LHCN-M2 (cell line): ENCODE measurements at places on chromosomes 1 and 21. TPM values are rescaled to one million over a fixed set of nuclear protein-coding genes. Genes with fewer than 3 reads are reported as not detected.
A peak's percentile ranks its signal among the peaks of the same experiment; 100 is the strongest.

Gene SAMSN1
- not detected in 2 replicates for total RNA-seq

- peak; percentile 51 for DNase-seq
Measured at GRCh38 chr1:159882527-159882862, 17.5 kb downstream of the CFAP45 start.

Gene MARCKSL1
- total RNA-seq = 94.7 and 107 TPM in 2 replicates

Gene SLC6A9
- 0.06 and 0.40 TPM in 2 replicates for total RNA-seq

Gene GNG5
- 54.9 and 70.8 TPM in 2 replicates for total RNA-seq

Gene BTG2
- 19.0 and 30.4 TPM in 2 replicates for total RNA-seq

DNA sequence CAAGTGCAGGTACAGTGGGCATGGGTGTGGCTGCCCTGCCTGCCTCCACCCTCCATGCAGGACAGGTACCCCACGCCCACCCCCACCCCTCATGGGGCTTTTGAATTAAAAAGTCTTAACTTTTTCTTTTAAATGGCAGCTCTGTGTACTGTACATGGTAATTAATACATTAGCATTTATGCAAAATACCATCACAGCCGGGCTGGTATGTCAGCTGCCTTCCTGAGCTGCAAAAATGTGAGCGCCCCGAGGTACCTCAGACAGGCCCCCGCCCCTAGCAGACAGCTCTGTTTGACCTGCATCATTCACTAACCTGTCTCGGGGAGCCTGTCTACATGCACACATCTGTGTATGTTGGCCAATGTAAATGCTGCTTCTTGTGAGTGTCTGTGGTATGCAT, 42.2 kb upstream of the POU3F1 start:
- no peak for DNase-seq

DNA sequence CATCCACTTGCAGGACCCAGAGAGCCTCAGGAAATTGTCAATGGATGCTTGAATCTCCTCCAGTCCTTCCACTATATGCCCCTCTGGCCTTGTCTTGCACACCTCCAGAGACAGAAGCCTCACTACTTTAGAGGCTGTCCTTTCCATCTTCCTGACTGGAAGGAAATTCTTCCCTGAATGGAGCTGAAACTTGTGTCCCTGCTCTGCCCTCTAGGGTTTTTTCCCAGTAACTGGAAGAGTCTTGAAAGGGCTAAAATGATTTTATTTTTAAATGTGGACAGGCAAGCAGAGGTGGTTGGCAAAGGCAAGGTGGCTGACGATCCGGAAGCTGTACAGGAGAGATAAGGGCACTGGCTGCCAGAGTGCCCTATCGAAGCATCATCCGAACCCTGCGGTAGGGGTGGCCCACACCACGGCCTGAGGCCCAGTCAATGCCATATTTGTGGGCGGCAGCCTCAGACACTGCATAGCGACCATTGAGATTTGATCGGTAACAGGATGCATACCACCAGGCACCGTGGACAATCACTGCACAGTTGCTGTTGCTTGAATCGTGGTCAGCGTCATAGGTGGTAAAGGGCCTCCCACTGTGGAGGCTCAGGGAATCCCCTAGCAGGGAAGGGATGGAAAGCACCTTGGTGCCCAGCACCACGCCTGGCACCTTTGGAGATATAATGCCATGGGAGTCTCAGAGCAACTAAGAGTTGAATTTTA, 2.3 kb upstream of the MAP3K6 start:
- peak; percentile 40 for DNase-seq

Gene APOBEC4
- total RNA-seq = not detected in 2 replicates

Gene TTC39A
- total RNA-seq = not detected in 2 replicates

Gene ADAMTSL4
- total RNA-seq = 2.8 and 3.1 TPM in 2 replicates

DNA sequence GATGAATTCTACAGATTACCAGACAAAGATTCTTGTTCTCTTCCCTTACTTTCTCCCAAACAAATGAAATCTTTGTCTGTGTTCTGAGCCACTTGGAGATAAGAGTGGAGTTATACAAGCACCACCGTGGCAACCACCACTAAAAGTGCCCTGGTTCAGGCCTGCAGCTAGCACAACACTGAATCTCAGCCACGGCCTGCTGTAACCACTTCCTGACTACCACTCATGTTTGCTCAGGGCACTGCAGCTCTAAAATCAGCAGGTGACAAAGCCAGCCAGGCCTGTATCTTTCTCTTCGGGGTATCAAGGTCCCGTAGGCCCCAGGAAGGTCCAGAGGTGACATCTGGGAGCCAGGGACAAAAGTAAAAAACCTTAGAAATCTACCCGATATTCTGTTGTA, 3.2 kb upstream of the OR2T6 start:
- DNase-seq = no peak

GRCh38 chr1:27624467-27625178, 10.4 kb downstream of the FGR start:
- DNase-seq = no peak

Gene UTS2
- total RNA-seq = not detected in 2 replicates

DNA sequence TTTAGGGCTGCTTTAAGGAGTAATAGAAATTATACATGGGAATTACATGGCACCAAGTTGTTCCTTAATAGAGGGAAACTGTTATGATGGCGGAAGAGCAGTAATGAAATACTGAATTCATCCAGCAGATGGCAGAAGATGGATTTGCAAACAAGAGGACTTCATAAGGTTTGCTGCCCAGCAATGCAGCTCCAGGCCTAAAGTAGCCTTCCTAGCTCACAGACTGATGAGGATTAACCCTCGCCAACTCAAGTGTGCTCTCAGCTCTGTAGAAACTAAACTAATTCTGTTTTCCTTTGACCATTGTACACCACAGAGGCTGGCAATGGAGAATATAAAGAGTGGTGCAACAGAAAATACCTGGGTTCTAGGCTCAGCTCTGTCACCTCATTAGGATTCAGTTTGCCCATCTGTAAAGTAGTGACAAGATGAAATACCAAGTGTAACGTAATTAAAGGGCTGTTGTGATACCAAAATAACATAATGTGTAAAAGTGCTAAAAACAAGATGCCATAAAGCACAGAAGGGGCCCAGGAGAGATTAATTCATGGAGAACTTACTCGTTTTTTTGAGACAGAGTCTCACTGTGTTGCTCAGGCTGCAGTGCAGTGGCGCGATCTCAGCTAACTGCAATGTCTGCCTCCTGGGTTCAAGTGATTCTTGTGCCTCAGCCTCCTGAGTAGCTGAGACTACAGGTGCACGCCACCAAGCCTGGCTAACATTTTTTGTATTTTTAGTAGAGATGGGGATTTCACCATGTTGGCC, 102.4 kb upstream of the SERBP1 start:
- DNase-seq = peak; percentile 84

Gene TFF2
- not detected in 2 replicates for total RNA-seq

DNA sequence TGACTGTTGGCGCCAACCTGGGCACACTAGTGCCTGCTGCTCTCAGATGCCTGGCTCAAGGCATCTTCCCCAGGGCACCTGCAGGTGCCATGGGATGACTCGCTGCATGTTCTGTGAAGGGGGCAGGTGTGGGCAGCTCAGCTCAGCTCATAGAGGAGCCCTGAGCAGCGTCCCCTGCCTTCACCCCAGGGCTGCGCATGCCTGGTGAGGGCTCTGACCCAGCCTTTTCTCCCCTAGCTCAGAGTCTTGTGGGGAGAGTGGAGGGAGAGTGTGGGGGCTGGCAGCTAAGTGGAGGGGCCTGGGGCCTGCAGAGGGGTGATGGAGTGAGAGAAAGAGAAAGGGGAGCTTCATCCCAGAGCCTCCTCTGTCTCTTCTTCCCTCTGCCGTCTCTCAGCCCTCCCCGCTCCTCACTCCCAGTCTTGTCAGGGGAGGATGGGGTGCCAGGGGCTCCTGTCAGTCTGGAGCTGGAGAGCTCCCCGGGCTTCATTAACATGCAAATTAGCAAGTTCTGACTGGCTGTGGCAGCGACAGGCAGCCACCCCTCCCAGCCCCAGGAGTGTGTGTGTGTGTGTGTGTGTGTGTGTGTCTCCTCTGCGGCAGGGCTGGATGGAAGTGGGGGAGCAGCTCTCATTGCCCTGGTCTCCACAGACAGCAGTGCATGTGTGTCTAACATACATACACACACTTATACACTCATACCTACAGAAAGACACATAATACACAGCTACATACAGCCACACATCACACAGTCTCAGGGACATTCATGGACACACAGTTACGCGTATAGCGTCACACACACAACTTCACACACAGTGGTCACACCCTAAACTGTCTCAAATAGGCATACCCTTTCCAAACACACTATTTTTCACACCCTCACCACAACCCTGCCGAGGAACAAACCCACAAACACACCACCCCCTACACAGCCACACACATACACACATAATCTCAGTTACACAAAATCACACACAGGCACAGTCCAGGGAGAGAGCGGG, 34.0 kb downstream of the FOXO6 start:
- no peak for DNase-seq

Gene NPHS2
- not detected in 2 replicates for total RNA-seq

Gene PWP2
- total RNA-seq = 28.0 and 36.8 TPM in 2 replicates

- no peak for DNase-seq
Measured at GRCh38 chr1:169261884-169262283, 105.7 kb downstream of the NME7 start.

GRCh38 chr1:99559166-99559565, 86.7 kb upstream of the PALMD start:
- DNase-seq = no peak

GRCh38 chr21:38488640-38489270, 9.5 kb downstream of the ERG start:
- no peak for DNase-seq

DNA sequence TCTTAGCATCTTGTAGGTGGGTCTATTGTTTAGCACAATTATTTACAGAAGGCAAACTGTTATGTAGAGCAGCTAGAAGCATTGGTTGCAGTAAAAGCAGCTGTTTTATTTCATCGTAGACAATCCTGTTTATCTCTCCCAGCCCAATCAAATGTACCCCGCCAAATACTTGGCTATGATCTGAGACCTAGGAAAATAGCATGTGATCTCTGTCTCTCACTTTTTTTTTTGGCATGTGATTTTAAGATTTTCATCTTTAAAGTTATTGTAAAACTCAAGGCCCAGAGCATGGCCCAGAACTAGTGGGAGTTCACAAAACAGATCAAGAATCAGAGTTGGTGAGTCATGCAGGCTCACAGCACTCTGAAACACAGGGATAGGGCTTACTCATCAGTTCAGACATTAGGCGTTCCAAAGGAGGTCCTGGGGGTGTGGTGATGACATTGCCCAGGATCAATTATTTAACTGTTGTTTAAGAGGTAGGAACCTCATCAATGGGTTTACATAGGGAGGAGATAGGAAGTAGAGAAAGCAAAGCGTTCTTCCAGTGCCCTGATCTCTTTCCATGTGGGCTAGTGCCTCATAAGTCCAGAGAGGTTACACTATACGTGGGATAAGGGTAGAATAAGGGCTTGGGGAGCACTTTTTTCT, 40.2 kb downstream of the TBX19 start:
- peak; percentile 85 for DNase-seq

DNA sequence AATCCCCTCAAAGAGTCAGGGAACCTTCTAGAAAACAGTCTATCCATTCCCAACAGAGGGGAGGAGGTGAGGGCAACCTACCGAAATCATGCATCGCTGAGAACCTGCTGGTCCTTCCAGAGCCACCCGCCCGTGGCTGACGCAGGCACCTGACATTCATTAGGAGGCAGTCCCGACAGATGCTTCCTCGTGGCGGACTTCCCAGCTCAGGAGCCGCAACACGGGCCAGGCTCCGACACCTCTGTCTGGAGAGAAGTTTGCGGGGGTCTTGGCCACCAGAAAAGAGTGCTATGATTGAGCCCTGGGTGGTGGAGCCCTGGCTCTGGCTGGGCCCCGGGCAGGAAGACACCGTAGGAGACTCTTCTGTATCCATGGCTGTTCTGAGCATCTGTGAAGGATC, 86.4 kb upstream of the ARHGEF16 start:
- DNase-seq = no peak

GRCh38 chr1:179001451-179001850, 24.2 kb upstream of the FAM20B start:
- no peak for DNase-seq

Gene THEM4
- 20.3 and 22.8 TPM in 2 replicates for total RNA-seq

DNA sequence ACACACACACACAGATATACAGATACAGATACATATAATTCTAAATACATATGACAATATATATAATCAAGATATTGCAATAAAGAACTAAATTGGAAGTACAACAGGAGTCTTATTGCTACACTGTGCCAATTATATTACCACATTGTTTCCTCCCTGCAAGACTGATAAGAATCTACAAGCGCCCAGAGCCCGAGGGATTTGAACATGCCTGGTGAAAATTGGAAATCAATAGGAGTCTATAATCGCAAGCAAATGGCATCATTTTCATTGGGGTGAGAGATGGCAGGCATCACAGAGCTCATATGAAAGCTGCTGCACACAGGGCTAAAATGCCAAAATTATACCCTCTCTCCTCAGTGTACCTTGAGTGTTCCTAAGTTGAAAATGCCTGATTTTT, 152.9 kb upstream of the PTBP2 start:
- no peak for DNase-seq

Gene AMY2A
- not detected in 2 replicates for total RNA-seq

- DNase-seq = no peak
Measured at GRCh38 chr1:235069176-235069575, 59.5 kb downstream of the TOMM20 start.

GRCh38 chr1:73783352-73783751, 414.6 kb downstream of the LRRIQ3 start:
- DNase-seq = no peak

DNA sequence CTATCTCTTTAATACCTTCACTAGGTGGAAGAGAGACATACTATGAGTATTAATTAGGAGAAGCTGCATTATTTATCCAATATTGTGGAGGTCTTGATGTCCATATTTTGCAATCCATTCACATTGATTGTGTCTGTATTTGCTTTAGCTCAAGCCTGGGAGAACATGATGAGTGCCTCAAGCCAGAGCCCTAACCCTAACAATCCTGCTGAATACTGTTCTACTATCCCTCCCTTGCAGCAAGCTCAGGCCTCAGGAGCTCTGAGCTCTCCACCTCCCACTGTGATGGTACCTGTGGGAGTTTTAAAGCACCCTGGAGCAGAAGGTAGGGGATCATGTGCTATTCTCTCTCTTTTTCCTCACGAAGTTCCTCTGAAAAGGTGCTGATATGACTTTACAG, 99.5 kb downstream of the CC2D1B start:
- no peak for DNase-seq

Gene RAB25
- not detected in 2 replicates for total RNA-seq

- peak; percentile 84 for DNase-seq
Measured at GRCh38 chr1:224065455-224065854, 48.5 kb upstream of the FBXO28 start.

Gene MFAP2
- 5.8 and 12.9 TPM in 2 replicates for total RNA-seq

GRCh38 chr21:16071092-16071491, 341.3 kb downstream of the USP25 start:
- no peak for DNase-seq

Gene SERINC2
- total RNA-seq = 18.4 and 23.9 TPM in 2 replicates

- DNase-seq = no peak
Measured at GRCh38 chr1:55272994-55273393, 57.8 kb upstream of the USP24 start.

DNA sequence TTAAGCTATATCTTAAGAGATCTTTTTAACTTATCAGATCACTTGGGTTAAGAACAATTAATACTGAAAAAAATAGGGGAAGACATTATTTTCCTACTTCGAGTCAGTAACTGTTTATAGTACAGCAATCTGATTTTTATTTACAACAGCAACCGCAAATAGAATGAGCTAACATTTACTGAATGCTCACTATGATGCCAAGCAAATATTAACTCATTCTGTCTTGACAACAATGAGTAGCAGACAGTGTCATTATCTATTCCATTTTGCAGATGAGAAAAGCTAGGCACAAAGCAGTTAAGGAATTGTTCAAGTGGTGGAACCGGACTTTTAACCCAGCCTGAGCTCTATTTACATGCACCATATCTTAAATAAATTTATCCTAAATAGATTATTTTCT, 273.7 kb downstream of the NTNG1 start:
- no peak for DNase-seq

Gene ANKRD65
- not detected in 2 replicates for total RNA-seq

Gene LCE2A
- total RNA-seq = not detected in 2 replicates
